ENCODE measurements at places on chromosomes 7 and 10.

- no peak for DNase-seq
Measured at GRCh38 chr7:130877991-130878305, 143.9 kb upstream of the KLF14 start.

- DNase-seq = no peak
Measured at GRCh38 chr7:134182078-134182477, 54.9 kb downstream of the LRGUK start.

GRCh38 chr10:71307469-71308085 lies 11.5 kb upstream of the SLC29A3 start:
- DNase-seq = no peak

- no peak for DNase-seq
Measured at GRCh38 chr10:33418301-33418700, 83.8 kb upstream of the NRP1 start.

GRCh38 chr10:24488631-24489030 lies 235.1 kb downstream of the ARHGAP21 start:
- DNase-seq = no peak

GRCh38 chr7:27709137-27710075 lies 30.6 kb upstream of the TAX1BP1 start:
- DNase-seq = no peak

DNA sequence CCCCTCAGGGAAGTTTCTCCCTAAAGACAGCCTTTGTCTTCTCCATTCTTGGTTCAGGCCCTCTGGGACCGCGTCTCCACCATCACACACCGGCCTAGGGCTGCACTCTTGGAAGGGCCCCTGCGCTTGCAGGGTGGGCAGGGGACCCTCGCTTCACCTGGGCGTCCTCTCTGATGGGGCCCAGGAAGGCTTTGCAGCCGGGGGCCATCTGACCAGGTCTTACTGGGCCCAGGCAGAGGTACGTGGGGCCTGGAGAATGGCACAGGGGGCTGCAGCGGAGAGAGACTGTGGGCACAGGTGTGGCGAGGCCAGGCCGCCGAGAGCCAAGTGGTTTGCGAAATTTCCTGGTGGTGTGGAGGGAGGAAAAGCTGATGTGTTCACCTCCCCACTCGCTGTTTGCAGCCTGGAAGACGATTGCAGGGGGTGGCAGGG lies 44.4 kb downstream of the ALOX5 start:
- DNase-seq = no peak

All from stimulated activated CD4-positive, alpha-beta T cell treated with anti-CD3 and anti-CD28 coated beads, TNF-alpha, amount 100 ng/mL, for 4 hours (primary cell).